ENCODE measurements at places on chromosomes 3 and 15.

DNA sequence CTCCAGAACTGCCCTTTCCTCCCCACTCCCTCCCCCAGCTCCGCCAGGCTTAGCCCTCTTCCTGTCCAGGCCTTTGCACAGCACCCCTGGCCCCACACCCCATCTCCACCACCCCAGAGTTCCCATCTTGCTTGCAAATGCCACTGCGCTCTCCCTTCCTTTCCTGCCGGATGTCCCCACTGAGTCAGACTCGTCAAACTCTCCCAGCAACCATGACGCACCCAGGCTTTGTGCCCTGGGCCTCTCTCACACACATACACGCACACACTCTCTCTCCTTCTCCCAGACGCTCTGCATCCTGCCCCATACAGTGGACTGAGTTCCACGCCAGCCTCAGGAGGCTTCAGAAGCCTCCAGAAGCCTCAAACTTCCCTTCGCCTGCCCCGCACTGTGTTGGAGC lies 2.8 kb upstream of the CCDC9B start:
- no peak for DNase-seq
- H3K27ac ChIP-seq = peak overlapping the region; percentile 37
- H3K27me3 ChIP-seq = no peaks in the 10 kb centered on the region
- H3K4me1 ChIP-seq = peaks cover 12% of the 10 kb centered on the region
- no peak overlapping the region for H3K4me3 ChIP-seq

DNA sequence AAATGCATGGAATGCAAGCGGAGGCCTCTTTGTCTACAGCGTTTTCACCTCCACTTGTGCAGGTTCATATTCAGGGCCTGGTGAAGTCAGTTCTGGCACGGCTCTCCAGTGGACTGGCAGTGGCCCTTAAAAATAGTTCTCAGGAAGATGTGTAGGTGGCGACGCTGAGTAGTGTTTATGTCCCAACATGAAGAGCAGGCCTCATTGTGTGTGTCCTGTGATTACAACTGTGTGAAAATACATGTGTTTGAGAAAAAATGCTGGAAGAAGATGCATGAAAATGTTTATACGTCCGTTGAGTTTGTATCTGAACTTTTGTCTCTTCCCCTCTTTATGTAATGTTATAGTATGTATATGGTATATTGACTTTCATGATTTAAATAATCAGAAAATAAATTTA lies 7.2 kb downstream of the LIPC start:
- no peak for DNase-seq
- H3K4me3 ChIP-seq = no peak overlapping the region
- no peaks in the 10 kb centered on the region for H3K27me3 ChIP-seq
- no peaks in the 10 kb centered on the region for H3K4me1 ChIP-seq
- H3K27ac ChIP-seq = no peak overlapping the region

GRCh38 chr3:24648063-24648462 lies 153.4 kb upstream of the THRB start:
- H3K36me3 ChIP-seq = no peaks in the 10 kb centered on the region
- H3K27ac ChIP-seq = no peak overlapping the region
- no peaks in the 10 kb centered on the region for H3K27me3 ChIP-seq
- H3K4me1 ChIP-seq = no peaks in the 10 kb centered on the region

DNA sequence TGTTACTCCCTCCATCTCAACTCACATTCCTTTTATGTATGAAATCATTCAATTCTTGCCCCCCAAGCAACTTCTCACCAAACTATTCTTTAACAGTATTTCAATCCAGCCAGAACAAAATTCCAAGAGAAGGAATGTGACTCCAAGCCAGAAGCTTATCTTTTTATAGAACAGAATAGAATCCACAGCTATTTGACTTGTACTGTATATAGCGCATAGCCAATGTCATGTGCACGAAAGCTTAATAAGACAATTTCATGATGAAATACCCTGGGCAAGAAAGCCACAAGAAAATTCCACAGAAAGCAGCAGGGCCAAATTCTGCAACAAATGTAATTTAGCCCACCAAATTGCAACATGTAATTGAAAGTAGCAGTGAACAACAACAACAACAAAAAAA lies 127.6 kb upstream of the UBE2E2 start:
- no peak for DNase-seq
- H3K27me3 ChIP-seq = no peaks in the 10 kb centered on the region
- no peaks in the 10 kb centered on the region for H3K4me1 ChIP-seq
- no peak overlapping the region for H3K27ac ChIP-seq
- H3K4me3 ChIP-seq = no peak overlapping the region
- no peaks in the 10 kb centered on the region for H3K36me3 ChIP-seq

- H3K27me3 ChIP-seq = no peaks in the 10 kb centered on the region
- H3K4me3 ChIP-seq = no peak overlapping the region
- DNase-seq = no peak
- H3K4me1 ChIP-seq = peaks cover 19% of the 10 kb centered on the region
- no peak overlapping the region for H3K27ac ChIP-seq
These were observed 55.6 kb downstream of the SLC6A6 start for GRCh38 chr3:14457999-14458398.

GRCh38 chr3:4006288-4006687 lies 207.1 kb downstream of the LRRN1 start:
- DNase-seq = no peak
- H3K4me3 ChIP-seq = no peak overlapping the region
- H3K27me3 ChIP-seq = no peaks in the 10 kb centered on the region

GRCh38 chr3:63343674-63344073 lies 65.6 kb downstream of the SYNPR start:
- DNase-seq = peak; percentile 65
- H3K4me3 ChIP-seq = no peak overlapping the region
- H3K27me3 ChIP-seq = no peaks in the 10 kb centered on the region
- no peak overlapping the region for H3K27ac ChIP-seq

GRCh38 chr15:76060118-76060989 lies 569 bp downstream of the TMEM266 start:
- no peak overlapping the region for H3K27ac ChIP-seq
- H3K36me3 ChIP-seq = no peaks in the 10 kb centered on the region
- DNase-seq = no peak
- no peaks in the 10 kb centered on the region for H3K4me1 ChIP-seq

DNA sequence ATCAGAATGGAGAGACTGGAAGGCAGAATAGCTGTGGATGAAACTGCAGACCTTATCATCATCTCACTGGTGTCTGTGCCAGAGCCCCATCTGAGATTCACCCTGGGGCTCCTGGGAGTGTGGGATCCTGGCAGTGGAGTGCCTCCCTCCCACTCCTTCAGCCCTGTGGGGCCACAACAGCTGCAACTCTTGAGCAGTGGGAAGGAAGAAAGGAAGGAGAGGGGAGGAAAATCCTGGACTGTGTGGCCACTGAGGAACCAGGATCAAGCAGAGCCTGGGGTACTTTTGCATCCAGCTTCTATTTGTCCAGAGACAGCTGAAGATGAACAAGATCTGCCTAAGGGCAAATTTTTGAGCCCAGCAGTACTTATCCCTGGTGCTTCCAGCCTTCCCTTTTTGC lies 13.1 kb upstream of the ALDH1A2 start:
- DNase-seq = no peak
- H3K27ac ChIP-seq = no peak overlapping the region
- no peaks in the 10 kb centered on the region for H3K27me3 ChIP-seq

DNA sequence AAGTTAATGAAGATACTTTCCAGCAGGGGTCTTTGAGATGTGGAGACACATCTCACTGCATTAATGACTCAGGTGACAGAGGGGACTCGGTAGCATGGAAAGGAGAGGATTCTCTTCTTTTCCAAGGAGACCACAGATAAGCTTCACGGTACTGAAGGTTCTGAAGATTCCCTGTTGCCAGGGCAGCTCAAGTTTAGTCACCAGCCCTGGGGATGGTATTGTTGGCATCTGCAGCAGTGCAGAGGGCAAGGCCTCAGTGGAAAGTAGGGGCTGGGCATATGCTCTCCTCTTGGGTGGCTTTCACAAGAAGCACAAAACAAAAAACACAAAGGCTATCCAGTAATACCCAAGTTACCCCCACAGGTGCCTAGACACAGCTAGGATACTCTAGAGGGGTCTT lies 38.0 kb upstream of the MRPL3 start:
- no peak overlapping the region for H3K4me3 ChIP-seq
- no peak for DNase-seq
- H3K4me1 ChIP-seq = no peaks in the 10 kb centered on the region
- no peak overlapping the region for H3K27ac ChIP-seq
- H3K27me3 ChIP-seq = no peaks in the 10 kb centered on the region

DNA sequence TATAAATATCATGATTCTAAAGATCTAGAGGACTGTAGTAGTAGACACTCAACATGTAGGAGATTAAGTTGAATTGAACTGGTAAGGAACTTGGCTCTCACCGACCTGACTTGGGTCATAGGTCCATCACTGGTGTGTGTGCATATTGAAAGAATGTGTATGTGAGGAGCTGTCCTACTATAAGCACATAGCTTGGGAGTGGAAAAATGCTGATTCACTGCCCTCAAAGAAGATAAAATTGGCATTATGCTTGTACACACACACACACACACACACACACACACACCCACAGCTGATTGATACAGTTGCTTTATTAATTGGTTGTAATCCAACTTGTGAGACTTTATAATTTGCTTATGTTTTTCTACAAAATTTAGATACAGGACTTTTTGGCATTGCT lies 411.0 kb upstream of the NR2F2 start:
- no peak overlapping the region for H3K4me3 ChIP-seq
- H3K4me1 ChIP-seq = no peaks in the 10 kb centered on the region
- DNase-seq = no peak
- no peaks in the 10 kb centered on the region for H3K27me3 ChIP-seq
- H3K36me3 ChIP-seq = no peaks in the 10 kb centered on the region
- H3K27ac ChIP-seq = no peak overlapping the region

GRCh38 chr3:135908225-135908624 lies 57.3 kb upstream of the PPP2R3A start:
- H3K4me3 ChIP-seq = no peak overlapping the region
- H3K4me1 ChIP-seq = no peaks in the 10 kb centered on the region
- peak overlapping the region; percentile 69 for H3K27ac ChIP-seq
- peak; percentile 32 for DNase-seq

GRCh38 chr3:141878817-141879216 lies 2.4 kb downstream of the ATP1B3 start:
- peak overlapping the region; percentile 82 for H3K4me3 ChIP-seq
- H3K4me1 ChIP-seq = no peaks in the 10 kb centered on the region
- H3K27me3 ChIP-seq = no peaks in the 10 kb centered on the region
- H3K27ac ChIP-seq = no peak overlapping the region
- H3K36me3 ChIP-seq = no peaks in the 10 kb centered on the region

DNA sequence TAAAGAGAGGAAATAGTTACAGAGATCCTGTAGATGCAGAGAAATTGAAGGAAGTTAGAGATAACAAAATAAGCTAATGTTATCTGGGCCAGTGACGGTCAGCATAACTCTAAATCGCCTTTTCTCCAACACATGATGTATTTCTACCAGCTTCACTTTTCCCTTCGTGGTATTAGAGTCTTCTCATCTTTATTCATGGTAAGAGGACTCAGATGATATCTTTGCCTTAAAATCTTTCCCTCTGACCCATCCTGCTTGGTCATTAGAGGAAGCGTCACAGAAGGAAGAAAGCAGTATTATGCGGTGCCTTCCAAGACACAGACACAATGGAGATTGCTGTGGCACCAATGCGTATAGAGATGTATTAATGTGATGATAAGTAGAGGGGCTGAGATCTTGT lies 320.7 kb upstream of the GOLIM4 start:
- no peaks in the 10 kb centered on the region for H3K4me1 ChIP-seq
- no peak for DNase-seq
- H3K36me3 ChIP-seq = no peaks in the 10 kb centered on the region
- no peak overlapping the region for H3K27ac ChIP-seq
- no peak overlapping the region for H3K4me3 ChIP-seq

DNA sequence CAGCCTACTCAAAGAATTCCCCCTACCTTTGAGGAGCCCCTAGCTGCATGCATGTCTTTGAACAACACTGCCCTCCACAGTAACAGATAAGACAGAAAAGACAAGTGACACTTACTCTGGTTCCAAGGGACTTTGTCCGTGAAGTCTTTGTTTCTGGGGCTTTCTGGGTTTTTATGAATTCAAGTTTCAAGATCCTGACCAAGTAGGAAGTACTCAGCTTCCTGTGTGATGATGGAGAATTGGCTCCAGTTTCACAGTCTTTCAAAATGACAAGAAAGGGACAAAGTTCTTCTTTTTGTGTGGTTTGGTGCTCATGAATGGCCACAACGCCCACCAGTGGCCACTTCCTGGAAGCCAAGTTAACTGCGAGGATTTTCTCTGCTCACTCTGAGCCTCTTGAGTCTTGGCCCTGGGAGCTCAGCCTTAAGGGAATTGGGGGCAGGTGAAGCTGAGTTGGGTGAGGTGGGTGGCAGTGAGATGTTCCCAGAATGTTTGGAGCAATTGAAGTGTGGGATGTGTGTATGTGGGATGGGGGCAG lies at the start of gene CCR1:
TSS of gene CCR1 (minus strand) at position 147 of the 538 bp plus-strand sequence. CDS start 4,000 bp downstream, outside the sequence.
- H3K27me3 ChIP-seq = no peaks in the 10 kb centered on the region
- H3K27ac ChIP-seq = peak within 1 kb of the TSS; percentile 48
- no peaks in the 10 kb centered on the region for H3K36me3 ChIP-seq

DNA sequence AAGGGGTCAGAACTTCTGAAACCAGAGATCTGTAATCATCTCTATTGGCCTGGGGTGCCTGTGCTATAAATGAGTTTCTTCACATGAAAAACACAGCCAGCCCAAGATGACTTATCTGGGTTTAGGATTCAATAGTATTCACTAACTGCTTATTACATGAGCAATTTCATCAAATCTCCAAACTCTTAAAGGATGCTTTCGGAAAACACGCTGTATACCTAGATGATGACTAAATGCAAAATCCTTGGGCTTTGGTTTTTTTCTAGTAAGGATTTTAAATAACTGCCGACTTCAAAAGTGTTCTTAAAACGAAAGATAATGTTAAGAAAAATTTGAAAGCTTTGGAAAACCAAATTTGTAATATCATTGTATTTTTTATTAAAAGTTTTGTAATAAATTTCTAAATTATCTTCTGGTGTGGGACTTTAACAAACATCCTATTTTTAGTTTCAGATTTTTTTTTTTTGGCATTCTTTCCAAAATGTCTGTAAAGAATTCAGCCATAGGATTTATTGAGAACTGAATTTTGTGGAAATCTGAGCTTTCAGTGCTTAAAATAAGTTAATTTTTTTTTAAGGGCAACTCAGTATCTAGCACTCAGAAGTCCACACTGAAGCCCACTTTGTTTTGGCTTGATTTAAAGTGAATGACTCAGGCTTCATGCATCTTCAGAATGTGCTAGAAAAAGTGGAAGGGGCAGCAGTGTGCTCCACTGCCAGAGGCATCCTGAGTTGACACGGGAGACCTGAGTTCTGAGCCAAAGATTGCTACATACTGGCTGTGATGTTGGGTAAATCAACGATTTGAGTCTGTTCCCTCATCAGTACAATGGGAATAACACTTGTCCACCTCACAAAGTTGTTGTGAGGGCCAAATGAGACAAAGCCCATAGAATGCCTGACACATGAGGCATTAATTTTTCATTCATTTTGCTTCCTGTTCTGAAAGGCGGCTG lies 18.7 kb downstream of the TMEM43 start:
- peak overlapping the region; percentile 97 for H3K27ac ChIP-seq
- no peak overlapping the region for H3K4me3 ChIP-seq
- DNase-seq = peak; percentile 84
- no peaks in the 10 kb centered on the region for H3K27me3 ChIP-seq
- H3K36me3 ChIP-seq = no peaks in the 10 kb centered on the region
- peaks cover 19% of the 10 kb centered on the region for H3K4me1 ChIP-seq

GRCh38 chr3:127612966-127613365 lies 14.8 kb downstream of the MCM2 start:
- no peaks in the 10 kb centered on the region for H3K4me1 ChIP-seq
- no peak overlapping the region for H3K27ac ChIP-seq
- H3K27me3 ChIP-seq = no peaks in the 10 kb centered on the region
- H3K36me3 ChIP-seq = no peaks in the 10 kb centered on the region
- H3K4me3 ChIP-seq = no peak overlapping the region
- DNase-seq = no peak

- no peak overlapping the region for H3K4me3 ChIP-seq
- H3K27me3 ChIP-seq = no peaks in the 10 kb centered on the region
- no peaks in the 10 kb centered on the region for H3K4me1 ChIP-seq
- no peaks in the 10 kb centered on the region for H3K36me3 ChIP-seq
These were observed 303.9 kb upstream of the RASGRP1 start for GRCh38 chr15:38868326-38869114.
